ELF-1 (cell line): ENCODE measurements at places on chromosomes 3 and 15.

DNA sequence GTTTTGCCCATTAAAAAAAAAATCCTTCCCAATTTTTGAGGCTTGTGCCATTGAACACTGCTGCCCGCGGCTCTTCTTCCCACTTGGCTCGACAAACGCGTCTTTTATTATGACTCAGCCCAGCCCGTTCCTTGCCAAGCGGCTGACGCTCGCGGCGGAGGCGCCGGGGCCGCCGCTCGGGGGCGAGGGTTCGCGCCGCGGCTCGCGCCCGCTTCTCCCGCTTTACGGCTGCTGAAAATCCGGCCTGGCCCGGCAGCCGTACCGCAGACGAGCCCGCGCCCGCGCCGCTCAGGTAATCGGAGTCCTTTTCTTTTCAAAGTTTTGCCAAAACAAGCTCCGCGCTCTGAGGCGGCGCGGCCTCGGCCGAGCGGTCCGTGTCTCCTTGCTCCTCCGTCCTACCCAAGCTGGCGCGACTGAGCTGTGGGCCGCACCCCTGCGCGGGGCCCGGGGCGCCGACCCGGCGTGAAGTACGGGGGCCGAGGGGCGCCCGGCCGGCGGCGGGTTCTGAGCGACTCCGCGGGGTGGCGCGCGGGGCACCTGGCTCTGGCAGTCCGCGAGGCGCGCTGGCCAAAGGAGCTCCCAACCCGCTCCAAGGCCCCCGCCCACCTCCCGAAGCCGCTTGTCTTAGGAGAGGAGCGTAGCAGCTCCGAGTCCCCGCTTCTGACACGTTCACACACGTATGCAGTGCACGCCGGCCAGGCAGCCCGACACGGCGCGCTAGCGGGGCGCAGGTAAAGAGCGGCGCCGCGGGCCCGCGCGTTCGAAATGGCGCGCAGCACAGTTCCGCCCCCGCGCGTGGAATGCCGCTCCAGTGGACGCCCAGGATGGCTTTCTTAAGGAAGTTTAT is 418.2 kb upstream of the NAALADL2 start:
- peak; percentile 93 for DNase-seq

GRCh38 chr15:96180087-96180748 is 150.3 kb upstream of the NR2F2 start:
- no peak for DNase-seq

DNA sequence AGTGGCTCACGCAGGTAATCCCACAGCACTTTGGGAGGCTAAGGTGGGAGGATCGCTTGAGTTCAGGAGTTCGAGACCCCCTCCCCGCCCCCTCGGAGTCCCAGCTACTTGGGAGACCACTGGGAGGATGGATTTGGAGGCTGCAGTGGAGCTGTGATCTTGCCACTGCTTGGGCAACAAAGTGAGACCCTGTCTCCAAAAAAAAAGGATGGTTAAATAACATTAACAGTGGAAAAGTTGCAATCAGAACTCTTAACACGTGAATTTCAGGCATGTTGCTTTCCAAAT is 1.4 kb upstream of the TMEM87A start:
- peak; percentile 21 for DNase-seq

DNA sequence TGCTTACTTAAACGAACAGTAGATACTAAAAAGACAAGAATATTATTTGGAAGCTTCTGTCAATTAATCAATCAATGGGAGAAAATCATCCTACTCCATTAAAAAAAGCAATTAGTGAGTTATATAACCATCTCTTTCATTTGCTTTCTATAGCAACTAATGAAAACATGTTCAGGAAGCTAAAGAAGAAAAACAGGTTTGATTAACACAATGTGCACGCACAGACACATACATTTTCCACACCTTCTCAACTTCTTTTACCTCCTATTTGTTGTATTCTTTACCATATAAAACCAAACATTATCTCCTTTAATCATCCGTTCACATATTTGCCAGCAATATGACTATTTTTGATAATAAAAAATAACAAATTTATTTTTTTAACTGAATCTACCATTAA is 111.3 kb downstream of the GBE1 start:
- no peak for DNase-seq
